Stimulated activated CD8-positive, alpha-beta memory T cell treated with anti-CD3 and anti-CD28 coated beads, Interleukin-15, amount 100 ng/mL, for 1 hour (primary cell): ENCODE measurements at places on chromosomes 12 and 14.

DNA sequence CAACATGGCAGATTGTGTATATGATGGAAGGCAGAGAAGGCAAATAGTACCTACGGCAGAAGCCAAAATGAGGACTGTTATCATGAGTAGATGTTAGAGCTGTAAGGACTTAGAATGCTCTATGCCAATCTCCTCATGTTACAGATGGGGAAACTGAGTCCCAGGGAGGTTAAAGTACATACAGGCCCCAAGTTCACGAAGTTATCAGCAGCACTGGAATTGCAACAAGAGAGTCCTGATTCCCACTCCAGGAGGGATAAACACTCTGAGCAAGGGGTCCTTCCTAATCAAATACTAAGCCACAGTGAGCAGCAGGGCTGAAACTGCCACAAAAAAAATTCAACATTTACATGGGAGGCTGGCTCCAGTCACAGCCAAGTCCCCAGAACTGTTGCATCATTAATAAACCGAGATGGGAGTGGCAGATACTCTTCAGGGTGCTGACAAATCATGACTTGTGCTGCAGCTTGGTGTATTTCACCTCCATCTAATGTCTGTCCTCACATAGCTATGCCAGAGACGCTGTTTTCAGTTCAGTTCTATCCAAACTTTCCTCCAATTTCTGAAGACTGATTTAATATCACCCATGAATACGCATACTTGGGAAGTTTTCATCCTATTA lies 24.2 kb downstream of the NUAK1 start:
- no peak for DNase-seq

- DNase-seq, result no peak
Observed at GRCh38 chr12:113226696-113227568, 5.7 kb downstream of the TPCN1 start.

- no peak for DNase-seq
Observed at GRCh38 chr12:46744283-46744682, 81.5 kb downstream of the SLC38A4 start.

- no peak for DNase-seq
Observed at GRCh38 chr12:107661830-107662229, 23.8 kb upstream of the PWP1 start.
